Lung microvascular endothelial cell (primary cell): ENCODE measurements at places on chromosomes 7 and 10.

- no peak for DNase-seq
Observed at GRCh38 chr10:29773675-29774091, 138.9 kb upstream of the SVIL start.

- no peak for DNase-seq
Observed at GRCh38 chr7:24943096-24943948, 36.7 kb downstream of the OSBPL3 start.

- DNase-seq: peak; percentile 89
Observed at GRCh38 chr10:131972474-131973071, 9.2 kb downstream of the BNIP3 start.

DNA sequence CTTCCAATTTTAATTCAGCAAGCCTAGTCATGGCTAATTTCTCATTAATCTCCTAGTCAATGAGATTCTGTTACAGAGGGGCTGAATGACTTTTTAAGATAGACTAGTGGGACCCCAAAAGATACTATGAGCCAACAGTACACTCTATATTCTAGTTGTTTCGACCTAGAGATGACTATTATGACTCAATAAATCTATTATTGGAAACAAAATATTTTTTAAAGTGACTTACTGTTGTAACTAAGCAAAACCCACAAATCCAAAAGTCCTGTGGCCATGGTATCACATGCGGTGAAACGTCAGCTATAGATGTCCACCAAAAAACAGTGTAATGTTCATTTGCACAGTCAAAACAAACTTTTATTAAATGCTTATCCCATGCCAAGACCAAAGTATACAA is 95.3 kb upstream of the ADO start:
- no peak for DNase-seq

DNA sequence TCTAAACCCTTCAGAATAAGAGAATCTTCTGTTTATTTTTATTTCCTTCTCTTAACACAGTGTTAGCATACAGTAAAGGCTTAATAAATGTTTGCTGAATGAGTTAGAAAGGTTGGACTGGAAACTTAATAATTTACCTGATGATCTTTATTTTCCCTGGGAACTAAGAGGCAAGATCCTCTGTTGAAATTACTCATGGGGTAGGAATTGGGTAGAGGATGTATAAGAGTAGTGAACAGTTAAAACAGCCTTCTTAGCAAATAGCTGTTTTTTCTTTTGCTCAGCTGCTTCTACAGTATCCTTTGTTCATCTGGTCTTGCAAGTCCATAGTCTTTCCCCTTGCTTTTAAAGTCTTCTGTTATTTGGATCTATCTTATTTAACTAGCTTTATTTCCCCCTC is 80.0 kb downstream of the AKAP9 start:
- no peak for DNase-seq

DNA sequence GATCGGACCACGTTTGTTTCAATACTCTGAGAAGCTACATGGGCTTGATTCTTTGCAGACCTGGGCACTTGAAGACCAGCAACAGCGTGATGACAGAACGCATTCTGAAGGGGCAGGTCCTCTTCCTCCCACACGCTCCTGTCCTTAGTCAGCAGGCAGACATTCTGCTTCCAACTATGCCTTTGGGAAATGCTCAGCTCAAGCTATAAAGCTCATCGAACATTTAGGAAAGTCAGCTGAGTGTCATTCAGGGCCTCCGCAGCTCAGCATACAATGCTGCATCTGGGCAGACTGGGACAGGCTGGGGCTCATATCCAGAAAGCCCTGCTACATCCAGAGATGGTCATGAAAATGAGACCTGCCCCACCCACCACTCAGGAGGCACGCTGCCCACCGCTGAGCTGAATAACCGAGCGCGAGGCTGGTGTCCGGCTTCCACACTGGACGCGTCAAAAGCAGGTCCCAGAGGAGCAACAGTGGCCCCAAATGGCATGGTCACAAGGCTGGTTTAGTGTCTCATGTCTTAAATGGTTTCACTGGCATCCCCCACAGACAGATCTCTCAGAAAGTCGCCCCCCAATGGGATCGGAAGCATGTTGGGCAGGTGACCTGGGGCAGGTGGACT is 274.0 kb downstream of the DNAJB6 start:
- DNase-seq: no peak

DNA sequence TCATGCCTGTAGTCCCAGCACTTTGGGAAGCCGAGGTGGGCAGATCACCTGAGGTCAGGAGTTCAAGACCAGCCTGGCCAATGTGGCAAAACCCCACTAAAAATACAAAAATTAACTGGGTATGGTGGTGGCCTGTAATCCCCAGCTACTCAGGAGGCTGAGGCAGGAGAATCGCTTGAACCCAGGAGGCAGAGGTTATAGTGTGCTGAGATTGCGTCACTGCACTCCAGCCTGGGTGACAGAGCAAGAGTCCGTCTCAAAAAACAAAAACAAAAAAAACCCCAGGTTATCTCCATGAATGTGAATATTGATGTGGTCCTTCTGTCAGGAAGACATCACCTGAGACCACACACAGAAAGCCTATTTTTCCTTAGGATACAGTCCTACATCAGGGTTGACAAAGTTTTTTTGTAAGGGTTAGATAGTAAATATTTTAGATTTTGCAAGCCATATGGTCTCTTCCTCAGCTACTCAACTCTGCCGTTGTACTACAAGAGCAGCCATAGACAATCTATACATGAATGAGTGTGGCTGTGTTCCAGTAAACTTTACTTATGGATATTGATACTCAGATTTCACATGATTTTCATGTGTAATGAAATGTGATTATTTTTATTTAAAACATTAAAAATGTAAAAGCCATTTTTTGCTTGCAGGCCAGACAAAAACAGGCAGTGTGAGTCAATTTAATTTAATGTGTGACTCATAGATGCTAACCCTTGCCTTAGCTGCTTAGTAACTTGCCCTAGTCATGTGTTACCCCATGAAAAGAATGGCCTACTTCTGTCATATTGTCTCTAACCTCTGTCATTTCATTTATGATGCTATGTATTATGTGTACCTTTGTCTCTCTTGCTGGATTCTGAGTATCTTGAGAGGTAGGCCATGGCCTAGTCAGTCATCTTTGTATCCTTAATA is 78.1 kb downstream of the TPST1 start:
- DNase-seq: peak; percentile 88

DNA sequence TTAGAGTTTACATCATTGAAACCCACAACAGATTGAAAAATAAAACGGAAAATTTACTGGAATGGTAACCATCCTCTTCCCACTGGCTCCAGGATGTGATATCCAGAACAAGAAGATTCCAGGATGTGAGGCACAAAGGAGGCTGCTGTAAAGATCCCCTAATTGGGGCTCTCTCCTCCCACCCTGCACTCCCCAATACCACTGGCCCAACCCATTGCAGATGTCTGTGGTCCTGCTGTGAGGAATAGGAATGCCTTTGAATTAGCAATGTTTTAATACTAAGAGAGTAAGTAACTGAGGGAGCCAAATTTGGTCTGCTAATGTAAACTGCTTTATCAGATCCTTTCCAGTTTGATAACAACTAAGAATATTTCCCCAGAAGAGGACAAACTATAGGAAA is 225.9 kb upstream of the INHBA start:
- DNase-seq: no peak

DNA sequence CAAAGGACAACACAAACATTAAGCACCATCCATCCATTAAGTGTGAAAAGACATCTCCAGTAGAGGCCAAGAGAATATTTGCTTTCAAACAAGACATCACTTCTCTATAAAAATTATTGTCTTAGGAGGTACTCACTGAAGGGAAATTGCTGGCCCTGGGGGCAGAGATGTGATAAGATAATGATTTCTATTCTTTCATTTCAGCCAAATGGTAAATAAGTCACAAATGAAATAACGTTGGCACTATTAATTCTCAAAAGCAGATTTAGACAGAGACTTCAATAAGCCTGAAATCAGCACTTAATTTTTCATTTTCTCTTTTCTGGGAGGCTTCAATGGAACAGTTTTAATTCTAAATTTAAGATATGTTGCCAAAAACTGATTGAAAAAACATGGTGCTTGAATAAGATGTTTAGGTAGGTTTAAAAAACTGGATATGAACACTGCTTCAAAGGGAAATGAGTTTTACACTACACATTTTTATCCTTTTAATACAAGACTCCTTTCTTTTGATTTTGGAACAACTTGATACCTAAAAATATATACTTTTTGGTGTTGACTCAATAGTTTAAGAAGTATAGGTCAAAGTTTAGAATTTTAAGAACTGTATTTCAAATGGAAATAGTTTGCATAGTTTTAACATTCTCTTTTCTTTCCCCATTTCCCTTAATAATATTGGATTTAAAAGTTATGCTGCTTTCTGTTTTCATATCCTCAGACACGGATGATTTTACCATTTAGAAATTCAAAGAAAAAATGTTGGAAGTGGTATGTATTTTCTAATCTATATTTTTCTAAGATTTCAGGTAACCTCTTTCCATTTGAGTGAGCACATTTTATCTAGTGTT is 204.0 kb downstream of the AHR start:
- DNase-seq: no peak

- no peak for DNase-seq
Observed at GRCh38 chr7:51340936-51341335, 24.3 kb upstream of the COBL start.

GRCh38 chr10:78856421-78856820 is 212.3 kb upstream of the ZMIZ1 start:
- DNase-seq: no peak

- no peak for DNase-seq
Observed at GRCh38 chr7:152859781-152860191, 100.2 kb downstream of the ACTR3B start.

DNA sequence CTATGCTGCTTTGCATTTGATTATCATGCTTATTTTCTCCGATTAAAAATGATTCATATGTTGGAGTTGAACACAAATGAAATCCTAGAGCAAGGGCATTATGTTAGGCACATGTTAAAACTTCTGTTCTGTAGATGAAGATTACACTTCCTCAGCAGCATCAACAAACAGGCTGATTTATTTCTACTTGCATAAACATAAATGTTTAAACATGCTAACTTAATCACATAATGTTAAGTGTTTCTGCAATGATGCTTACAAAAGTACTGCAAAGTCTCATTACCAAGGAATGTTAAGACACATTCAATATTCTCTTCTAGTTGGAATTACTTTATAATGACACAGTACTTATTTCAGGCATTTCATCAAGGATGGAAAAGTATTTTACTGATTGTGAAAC is 770.8 kb downstream of the ANKRD7 start:
- no peak for DNase-seq

- peak; percentile 78 for DNase-seq
Observed at GRCh38 chr10:131885391-131886165, 15.2 kb upstream of the PPP2R2D start.

GRCh38 chr7:17411922-17412321 is 113.5 kb downstream of the AHR start:
- DNase-seq: no peak

DNA sequence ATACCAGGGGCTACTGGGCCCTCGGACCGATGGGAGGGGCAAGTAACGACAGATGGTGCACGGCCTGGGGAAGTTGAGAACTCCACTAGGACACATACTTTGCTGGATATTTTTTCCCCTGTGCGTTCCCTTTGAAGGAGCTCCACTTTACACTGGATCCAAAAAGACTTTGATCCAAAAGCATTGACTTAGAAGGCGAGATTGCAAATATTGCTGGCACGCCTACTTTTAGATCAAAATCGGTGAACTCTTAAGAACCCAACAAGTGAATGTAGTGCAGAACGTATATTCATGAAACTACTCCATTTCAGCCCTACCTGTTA is 436 bp upstream of the SLC25A13 start:
- DNase-seq: no peak
